ENCODE measurements at places on chromosomes 6 and 20.

GRCh38 chr6:3343089-3343883, 84.5 kb downstream of the PSMG4 start:
- no peak for DNase-seq

GRCh38 chr20:34401741-34402455, 38.8 kb downstream of the ITCH start:
- DNase-seq: peak; percentile 24

DNA sequence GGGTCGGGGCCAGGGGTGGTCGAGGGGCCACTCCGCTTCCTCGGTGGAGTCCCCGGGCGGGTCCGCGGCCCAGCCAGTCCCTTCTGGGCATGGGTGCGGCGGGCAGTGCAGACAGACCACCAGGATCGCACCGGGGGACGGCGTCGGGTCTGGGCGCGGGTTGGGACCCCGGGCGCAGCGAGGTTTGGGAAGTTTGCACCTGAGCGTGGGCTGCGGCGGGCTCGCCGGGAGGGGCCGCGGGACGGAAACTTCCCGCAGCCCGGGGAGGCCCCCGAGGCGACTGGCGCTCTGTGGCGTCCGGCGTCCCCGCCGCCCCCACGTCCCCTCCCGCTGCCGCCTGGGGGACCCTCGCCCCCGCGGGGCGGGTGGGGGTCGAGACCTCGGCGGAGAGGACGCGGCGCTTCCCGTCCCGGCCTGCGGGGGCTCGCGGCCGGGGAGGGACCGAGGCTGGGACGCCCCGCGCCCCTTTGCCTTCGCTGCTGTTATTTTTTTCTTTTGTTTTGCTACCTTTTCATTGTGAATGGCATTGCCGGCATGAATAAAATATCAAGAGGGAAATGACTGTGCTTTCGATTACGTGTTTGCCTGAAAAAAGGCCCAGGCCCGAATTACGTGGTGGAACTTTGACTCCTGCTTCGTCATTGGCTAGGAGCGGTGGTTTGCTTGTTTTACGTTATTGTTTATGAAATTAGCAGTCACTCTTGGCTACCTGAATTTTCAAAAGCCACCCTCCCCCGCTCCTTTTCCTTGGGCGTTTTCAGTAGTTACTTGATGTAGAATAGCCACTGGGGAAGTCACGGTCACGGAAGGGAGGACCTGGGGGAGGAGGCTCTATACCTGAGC, 703 bp downstream of the SNX9 start:
- DNase-seq: peak; percentile 84

DNA sequence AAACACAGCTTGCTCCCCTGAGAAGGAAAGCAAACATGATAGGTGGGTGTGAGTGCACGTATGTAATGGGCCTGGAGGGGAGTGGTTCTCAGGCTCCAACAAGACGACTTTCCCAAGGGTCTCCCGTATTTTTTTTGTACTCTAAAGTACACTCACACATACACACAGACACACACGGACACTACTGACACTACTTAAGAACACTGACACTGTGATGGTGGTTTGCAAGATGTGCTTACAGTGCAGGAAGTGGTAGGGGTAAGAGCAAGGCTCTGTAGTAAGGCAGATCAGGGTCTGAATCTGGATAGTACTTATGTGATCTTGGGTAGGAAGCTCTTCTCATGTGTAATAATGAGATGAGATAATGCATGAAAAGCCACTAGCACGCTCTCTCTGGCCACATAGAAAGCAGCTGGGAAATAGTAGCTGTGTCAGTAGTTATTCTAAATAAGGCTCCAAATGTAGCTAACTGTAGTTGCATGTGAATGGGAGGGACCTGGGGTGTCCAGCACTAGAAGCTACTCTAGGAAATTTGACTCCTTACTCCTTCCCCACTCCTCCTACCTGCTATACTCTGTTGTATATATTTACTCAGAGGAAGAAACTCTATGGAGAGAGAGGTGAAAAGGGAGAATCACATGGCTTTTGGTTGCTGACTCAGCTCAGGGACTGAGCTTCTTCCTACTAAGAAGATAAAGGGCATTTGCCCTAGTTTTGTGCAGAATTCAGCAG, 8.4 kb upstream of the ZBTB24 start:
- no peak for DNase-seq

- peak; percentile 29 for DNase-seq
Measured at GRCh38 chr20:38434301-38434741, 807 bp downstream of the SNHG17 start.

DNA sequence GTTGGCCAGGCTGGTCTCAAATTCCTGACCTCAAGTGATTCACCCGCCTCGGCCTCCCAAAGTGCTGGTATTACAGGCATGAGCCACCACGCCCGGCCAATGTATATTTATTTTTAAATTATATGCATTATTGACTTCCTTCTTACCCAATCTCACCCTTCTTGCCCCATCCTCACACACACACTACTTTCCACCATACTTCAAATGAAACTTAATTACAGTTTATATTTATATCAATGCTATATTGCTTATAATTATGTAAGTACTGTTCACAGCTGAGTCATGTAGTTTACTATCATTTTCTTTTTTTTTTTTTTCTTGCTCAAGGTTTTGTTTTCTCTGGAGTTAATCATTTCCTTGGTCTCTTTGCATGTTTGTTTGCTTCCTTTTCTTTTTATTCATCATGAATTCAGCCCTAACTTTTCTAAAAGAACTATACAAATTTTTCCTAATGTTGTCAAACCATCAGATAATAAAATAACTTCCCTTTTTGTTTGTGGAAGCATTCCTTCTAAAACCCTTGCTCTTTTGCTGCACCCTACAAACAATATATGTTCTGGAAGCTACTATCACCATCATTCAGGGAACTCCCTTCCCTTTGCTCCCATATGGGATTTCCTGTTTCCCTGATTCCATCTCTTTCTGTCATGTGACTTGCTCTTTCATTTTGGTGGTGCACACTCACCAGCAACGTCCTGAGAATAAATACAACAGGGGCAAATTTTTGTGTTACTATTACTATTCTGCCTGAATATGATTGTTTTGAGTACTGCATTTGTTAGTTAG, 201.7 kb upstream of the SASH1 start:
- no peak for DNase-seq

GRCh38 chr6:34238585-34239499, 2.2 kb downstream of the HMGA1 start:
- DNase-seq: peak; percentile 18

DNA sequence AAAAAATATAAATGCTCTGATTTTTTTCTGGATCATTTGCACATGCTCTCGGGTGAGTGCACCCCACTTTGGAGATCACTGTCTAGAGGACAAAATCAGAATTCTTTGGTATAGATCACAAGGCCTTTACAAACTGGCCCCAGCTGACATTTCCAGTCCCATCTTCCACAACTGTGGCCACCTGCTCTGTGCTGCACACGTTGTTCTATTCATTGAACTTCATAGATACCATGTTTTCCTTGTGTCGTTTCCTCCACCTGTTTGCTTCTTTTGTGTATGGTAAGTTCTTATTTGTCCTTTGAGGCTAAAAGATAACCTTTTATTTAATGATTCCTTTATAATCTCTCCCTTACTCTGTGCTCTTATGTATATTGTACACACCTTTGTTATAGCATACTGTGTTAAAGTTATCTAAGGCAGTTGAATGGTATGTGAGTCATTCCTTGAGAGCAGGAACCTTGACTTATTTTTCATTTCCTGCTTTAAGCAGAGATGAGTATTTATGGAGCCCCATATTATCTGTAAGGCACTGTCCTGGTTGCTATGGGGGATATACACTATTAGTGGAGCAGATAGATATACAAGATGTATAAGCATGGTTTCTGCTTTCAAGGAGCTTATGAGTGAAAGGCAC, 12.0 kb upstream of the SLC17A5 start:
- no peak for DNase-seq

DNA sequence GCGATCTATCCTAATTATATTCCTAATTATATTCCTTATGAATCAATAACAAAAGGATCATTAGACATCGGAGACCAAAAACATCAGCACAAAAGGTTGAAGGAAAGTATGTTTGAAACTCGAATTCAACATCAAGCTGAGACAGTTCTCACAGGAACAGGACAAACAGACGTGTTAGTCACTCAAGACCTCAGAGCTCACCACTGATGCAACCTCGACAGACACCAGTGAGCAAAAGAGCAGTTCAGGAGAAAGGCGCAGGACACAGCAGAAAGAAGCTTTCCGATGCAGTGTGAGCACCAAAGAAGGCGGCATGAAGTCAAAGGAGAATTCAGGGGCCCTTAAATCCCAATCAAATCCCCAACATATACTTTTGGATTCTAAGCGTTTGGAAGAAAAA, 6.3 kb upstream of the RAMACL start:
- DNase-seq: no peak

GRCh38 chr20:22288957-22289356, 295.4 kb downstream of the FOXA2 start:
- DNase-seq: no peak

DNA sequence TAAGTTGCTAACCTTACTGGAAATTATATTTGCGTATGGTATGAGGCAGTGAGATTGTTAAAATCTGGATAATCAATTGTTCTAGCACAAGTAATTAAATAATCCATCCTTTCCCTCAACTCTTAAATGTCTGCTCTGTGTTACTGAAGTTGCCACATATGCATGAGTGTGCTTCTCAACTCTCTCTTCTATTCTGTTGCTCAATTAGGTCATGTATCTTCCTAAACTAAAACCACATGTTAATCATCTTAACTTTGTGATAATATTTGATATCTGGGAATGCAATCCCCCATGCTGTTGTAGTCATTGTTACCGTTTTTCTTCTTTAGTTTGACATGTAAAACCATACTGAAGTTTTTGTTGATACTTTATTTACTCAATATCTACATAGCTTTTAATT, 63.5 kb upstream of the STMND1 start:
- DNase-seq: no peak

DNA sequence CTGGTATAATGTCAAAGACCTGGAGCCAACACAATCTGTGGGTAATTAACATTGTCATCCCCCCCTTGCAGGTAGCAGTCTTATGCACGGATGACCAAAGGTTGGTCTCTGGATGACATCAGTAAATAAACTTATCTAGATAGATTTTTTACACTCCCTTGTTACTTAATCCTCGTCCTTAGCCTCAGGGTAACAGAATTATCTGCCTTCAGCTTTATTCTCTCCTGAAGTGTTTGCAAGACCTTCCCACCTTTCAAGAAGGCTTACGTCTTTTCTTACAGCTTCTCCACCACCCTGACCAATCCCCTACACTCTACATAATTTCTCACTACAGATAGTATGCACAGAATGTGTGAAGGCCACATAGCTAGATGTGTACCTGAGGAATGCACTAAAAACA, 434.8 kb upstream of the HTR1E start:
- DNase-seq: no peak

DNA sequence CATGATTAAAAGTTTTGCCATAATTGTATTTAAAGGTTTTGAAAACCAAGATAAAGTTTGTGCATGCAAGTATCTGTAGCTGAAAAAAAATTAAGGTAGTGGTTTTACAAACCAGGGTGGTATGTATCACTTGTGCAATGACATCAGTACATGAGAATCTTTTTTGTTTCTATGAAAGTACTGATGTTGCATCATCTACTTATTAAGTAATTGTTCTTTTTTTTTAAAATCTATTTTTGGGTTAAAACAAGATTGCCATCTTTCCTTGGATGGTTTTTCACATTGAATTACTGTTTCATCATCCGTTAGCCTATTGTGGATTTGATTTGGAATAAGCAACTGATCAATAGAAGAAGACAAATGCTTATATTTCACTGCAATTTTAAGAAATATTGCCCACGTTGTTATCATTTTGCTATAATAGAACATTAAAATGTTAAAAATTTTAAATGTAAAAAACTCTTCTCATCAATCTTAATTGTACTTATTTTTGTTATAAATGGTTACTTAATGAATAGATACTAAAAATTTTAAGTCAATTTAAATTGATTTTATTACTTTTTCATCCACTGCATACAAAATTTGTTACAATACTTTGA, 39.8 kb upstream of the TAGAP start:
- DNase-seq: no peak

- no peak for DNase-seq
Measured at GRCh38 chr6:33279971-33280511, 3.1 kb downstream of the B3GALT4 start.

DNA sequence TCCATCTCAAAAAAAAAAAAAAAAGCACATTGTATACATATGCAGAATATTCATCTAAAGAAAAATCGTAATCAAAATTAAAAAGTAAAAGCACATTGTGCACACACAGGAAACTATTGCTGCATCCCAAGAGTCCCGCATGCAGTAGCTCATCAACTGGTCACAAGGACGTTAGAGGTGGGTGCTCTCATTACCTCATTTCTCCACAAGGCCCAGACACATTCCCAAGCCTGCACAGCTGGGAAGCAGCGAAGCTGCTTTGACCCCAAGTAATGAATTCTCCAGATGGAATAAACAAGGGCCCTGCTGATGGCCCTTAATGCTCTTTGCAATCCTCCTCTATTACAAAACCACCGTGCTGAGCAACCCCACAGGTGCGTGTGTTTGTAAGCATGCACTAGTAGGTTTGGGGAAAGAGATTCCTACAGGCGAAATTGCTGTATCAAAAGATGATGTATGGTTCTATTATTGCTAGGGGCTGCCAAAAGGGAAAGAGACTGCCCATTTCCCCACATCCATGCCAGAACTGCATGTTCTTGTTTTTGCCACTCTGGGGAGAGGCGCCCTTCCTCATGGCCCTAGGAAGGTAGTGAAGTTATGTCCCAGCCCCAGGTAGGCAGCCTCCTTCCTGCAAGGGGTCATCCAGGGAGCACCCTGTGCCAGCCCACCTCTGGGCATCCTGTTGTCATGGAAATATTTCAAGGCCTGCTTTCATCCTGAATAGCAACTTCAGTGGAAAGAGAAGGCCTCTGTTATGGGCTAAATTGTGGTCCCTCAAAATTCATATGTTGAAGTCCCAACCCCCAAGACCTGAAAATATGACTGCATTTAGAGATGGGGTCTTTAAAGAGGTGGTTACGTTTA, 34.6 kb upstream of the PTGIS start:
- no peak for DNase-seq

GRCh38 chr20:25553819-25554296, 31.5 kb downstream of the NINL start:
- no peak for DNase-seq

GRCh38 chr6:62236784-62237183, 49.2 kb downstream of the KHDRBS2 start:
- no peak for DNase-seq

GRCh38 chr20:44609516-44610312, 27.3 kb downstream of the PKIG start:
- peak; percentile 91 for DNase-seq

- DNase-seq: no peak
Measured at GRCh38 chr20:58706975-58707681, 14.5 kb downstream of the NPEPL1 start.

- peak; percentile 24 for DNase-seq
Measured at GRCh38 chr6:37324131-37325033, 29.4 kb upstream of the RNF8 start.

GRCh38 chr20:17808357-17808756, 108.6 kb downstream of the BANF2 start:
- no peak for DNase-seq

- DNase-seq: no peak
Measured at GRCh38 chr20:56527521-56527920, 3.0 kb downstream of the FAM209A start.

All from stimulated activated CD4-positive, alpha-beta T cell treated with anti-CD3 and anti-CD28 coated beads, Interleukin-2, amount 100 ng/mL, for 24 hours (primary cell).